HepG2 (cell line): ENCODE measurements at places on chromosomes 3 and 15. TPM values are rescaled to one million over a fixed set of nuclear protein-coding genes. Genes with fewer than 3 reads are reported as not detected.

The AADACL2 gene
- total RNA-seq, result not detected in 2 replicates

The RPL22L1 gene
- total RNA-seq, result 150 and 152 TPM in 2 replicates

The BOC gene
- not detected in 2 replicates for total RNA-seq

GRCh38 chr3:39937315-39937714 is 127.9 kb downstream of the MYRIP start:
- peak; percentile 24 for DNase-seq

- DNase-seq, result no peak
Observed at GRCh38 chr15:36067483-36068274, 511.7 kb upstream of the CDIN1 start.

DNA sequence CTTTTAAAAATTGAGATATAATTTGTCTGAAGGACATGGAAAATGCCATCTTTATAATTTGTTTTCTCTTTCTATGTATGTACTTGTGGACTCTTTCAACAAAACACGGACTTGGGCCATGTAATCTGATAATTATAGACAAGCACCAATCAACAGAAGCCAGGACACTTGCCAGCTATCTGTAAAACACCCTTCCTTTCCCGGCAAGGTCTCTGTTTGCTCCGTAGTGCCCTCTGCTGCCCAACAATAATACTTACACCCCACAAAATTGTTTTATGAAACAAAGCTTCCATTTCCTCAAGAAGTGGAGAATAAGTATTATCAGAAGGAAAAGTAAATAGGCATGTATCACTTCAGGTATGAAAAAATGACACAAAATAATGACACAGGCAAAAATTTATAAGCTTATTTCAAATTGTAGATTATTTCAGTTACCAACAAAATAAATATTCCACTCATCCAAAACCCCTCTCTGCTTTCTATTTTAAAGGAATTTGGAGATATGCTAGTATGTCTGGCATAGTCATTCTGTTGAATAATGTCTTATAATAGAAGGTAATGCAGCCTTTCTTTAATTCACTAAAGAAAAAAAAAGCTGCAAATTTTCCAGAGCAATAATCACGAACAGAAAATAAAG is 32.8 kb downstream of the MYH15 start:
- peak; percentile 52 for DNase-seq

DNA sequence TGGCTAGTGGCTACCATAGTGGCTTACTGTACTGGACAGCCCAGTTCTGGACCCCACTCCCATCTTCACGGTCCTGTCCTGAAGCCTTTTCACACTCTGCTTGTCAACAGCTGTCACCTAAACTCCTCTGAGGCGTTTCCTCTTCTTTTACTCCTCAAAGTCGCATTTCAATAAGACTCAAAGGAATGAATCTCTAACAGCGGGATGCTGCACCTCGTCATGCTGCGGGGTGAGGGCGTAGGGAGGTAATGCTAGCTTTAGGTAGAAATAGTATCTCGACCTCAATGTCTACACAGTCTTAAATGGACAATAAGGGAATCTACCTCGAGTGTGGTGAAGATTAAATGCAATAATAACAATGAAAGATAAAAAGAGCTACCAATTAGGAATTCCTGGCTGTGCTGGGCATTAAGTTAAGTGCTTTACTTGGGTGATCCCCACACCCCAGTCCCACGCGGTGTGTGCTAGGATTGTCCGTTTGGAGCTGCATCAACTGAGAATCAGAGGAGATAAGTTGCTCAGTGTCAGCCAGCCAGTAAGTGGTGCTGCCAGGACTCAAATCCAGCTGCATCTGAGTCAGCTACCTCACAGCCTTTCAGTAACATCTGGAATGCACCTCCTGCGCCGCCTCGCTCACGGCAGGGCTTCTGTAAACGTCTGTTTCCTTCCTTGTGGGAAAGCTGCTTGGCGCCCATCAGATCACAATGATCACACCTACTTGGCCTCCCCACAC is 14.0 kb downstream of the PLA2G4D start:
- DNase-seq, result no peak

DNA sequence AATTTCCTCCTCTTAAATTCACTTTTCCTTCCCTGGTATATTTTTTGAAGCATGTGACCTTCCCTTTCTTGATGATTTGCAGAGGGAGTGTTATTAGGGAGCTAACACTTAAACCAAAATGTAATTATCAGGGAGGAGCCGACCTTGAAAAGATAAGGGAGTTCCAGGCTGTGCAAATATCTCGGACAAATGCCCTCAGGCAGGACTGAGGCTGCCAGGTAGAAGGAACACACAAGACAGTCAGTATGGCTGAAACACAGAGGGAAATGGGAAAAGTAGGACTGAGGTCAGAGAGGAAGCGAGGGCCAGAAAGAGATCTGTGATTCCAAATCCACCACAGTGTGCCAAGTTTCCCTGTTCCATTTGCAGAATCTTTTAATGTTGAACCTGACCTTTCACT is 221.0 kb downstream of the CNTN3 start:
- no peak for DNase-seq

DNA sequence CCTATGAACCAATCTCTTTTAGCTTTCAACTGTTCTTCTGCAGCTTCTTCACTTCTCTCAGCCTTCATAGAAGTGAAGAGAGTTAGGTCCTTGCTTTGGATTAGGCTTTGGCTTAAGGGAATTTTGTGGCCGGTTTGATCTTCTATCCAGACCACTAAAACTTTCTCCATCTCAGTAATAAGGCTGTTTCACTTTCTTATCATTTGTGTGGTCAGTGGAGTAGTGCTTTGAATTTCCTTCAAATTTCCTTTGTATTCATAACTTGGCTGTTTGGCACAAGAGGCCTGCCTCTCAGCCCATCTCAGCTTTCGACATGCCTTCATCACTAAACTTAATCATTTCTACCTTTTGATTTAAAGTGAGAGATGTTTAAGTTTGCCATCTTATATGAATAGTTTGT is 21.7 kb downstream of the DZIP1L start:
- no peak for DNase-seq

GRCh38 chr15:92095693-92096092 is 242.2 kb downstream of the SLCO3A1 start:
- DNase-seq, result no peak

DNA sequence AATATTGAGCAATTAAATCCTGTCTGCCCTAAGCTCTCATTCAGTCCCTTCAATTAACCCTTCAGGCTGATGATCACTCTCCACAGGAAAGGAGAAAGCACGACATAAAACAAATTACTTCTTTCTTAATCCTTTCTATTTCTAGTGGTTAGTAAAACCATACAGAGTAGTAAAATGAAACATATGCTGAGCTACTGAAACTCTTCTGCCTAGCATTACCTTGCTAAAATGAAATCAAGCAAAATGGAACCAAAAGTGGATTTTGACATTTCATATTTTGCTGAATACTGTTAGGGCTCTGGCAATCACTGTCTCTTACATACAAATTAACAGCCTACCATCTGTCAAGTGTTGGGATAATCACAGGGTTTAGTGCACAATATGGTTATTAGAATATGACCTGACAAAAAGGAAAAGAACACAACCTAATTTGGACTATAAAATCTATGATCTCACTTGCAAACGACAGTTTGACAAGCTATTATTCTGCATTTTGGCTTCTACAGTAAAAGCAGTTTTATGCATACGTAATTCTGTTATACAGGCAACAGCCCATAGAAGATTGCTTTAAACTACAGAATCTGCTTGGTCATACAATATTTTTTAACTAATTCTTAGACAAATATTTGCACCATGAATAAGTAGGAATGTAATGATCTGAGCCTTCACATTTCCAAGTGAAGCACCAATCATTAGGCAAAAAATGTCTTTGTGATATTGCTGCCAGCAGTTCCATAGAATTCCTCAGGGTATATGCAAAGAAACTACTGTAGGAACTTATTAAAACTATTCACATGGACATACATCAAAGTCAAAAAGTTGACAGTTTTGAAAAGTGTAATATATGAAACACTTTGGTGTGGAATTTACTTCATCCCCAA is 105.0 kb downstream of the FHIT start:
- no peak for DNase-seq

- no peak for DNase-seq
Observed at GRCh38 chr3:24937228-24937627, 442.6 kb upstream of the THRB start.

GRCh38 chr3:147090461-147090860 is 315.9 kb downstream of the ZIC4 start:
- DNase-seq, result no peak

- DNase-seq, result no peak
Observed at GRCh38 chr3:132723024-132723950, 1.1 kb upstream of the NPHP3 start.

DNA sequence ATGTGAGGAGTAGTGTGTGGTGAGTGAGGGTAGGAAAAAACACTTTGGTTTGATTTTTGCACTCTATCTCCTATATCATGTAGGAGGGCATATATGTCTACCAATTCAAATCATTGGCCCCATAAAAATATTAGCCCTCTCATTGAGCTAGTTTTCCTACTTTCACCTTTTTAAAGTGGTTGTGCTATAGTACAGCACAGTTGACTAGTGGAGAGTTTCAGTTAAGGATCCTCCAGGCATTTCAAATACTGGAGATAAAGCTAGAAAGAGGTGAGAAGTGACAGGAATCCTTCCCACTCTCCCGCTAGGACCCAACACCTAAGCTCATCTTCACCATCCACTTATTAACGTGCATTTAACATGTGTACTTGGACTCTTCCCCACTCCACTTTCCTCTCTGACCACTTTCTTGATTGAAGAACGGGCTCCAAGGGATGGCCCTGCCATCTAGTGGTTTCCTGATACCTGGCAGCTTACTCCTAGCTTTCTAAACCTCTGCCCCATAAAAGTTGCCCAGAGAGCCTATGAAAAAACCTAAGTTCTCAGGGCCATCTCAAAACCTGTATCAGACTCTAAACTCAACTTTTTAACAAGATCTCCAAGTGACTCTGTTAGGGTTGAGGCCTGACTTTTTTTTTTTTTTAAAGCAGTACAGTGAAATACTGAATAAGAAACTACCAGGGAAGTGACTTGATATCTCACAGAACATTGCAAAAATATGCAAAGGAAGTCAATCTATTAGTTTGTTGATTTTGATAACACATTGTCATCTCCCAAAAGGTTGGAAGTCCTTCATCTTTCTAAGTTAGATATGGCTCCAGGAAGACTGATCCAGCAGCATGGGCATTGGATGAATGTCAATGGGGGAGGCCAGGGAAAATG is 17.9 kb downstream of the IL12A start:
- peak; percentile 47 for DNase-seq

DNA sequence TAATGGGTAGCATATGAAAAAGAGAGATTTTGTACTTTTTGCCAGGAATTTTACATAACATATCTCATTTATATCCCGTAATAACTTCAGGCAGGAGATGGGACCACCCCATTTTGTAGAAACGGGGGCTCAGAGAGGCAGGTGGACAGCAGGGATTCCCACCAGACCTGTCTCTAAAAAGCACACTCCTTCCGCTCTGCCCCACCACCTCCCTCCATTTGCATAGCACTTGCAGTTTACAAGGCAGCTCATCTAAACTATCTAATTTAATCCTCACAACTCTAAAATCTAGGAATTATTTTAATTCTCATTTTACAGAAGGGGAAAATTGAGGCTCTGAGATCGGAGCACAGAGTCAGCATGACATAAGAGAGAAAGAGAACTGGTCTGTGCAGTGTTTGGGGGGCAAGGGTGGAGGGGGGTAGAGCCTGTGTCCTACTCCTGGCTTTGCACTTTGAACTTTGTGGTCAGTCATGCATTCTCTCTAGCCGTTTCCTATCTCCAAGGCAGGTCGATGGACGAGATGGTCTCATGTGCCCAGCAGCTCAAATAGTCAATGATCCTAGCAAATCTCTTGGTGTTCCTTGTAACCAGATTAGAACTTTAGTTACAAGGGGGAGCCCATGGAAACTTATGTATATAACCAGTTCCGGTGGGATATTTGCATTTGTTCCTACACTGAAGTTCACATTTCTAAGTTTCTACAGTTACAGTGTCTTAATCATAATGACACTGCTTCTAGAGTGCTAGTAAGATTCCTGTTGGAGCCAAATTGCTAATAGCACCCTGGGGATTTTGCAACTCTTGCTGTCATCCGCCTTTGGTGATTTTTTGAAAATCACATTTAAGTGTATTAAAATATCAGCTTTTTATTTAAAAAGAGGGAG is 18.6 kb downstream of the CRYGS start:
- DNase-seq, result peak; percentile 84

GRCh38 chr15:77720655-77721054 is 87.9 kb upstream of the LINGO1 start:
- DNase-seq, result no peak

DNA sequence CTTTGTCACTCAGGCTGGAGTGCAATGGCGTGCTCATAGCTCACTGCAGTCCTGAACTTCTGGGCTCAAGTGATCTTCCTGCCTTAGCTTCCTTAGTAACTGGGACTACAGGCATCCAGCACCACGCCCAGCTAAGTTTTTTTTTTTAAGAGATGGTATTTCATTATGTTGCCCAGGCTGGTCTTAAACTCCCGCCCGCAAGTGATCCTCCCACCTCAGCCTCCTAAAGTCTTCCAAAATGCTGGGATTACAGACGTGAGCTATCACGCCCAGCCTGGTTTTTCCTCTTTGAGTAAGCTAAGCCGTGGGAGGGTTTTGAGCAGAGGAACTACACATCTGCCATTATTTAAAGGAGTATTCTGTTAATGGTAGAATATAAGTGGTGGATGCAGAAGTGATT is 7.4 kb upstream of the LRRFIP2 start:
- DNase-seq, result no peak

DNA sequence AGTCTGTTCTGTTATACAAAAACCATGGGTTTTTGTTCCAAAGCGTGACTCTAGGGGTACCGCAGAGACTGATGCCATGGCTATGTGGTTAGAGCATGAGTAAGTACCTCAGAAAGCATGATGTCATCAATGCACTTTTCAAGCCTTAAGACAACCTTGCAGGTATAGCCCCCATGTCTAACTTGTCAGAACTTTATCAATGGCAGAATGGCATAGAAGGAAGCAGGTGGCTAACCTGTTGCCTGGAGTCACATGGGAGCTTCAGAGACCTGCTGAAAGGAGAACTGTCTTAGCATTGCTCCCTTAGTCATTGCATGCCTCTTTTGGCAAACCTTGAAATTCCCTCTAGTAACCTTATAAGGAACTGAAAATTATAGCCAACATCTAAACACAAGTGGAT is 52.5 kb downstream of the EOMES start:
- DNase-seq, result no peak

- no peak for DNase-seq
Observed at GRCh38 chr15:76359152-76359551, 22.6 kb downstream of the ISL2 start.

DNA sequence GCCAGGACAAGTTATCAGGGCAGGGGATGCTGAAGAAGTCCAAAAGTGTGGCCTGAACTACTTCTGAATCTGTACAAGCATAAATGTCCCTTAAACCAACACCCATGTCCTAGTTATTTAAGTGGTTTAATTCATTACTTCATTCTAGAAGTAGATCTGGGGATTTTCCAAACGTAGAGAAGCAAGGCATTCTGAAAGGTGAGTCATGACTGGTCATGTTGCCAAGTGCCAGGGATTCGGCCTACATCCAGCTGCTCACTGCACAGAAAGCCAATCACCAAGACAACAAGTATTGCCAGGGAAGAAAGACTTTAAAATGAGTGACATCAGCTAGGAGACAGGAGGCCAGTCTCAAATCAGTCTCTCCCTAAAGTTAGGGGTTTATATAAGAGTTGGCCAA is 396.6 kb downstream of the GABRB3 start:
- no peak for DNase-seq
